ENCODE measurements at places on chromosomes 11 and 22.

- DNase-seq: no peak
Observed at GRCh38 chr22:43326331-43327156, 16.6 kb downstream of the SCUBE1 start.

DNA sequence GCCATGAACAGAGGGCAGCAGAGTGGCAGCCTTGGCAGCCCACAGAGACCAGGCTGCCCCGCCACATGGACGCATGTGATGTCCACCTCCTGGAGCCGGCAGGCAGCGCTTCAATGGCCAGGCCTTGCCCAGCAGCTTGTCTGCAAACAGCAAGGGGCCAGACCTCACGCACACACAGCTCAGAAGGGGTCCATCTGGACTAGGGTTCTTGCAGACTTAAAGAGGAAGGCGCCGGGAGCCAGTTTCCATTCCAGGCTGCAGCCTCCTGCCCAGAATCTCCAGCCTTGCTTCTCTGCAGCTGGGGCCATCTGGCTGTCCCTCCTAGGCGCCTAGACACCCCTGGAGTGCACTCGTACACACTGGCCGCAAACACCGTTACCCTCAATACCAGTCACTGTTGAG, 91.9 kb upstream of the TMEM45B start:
- DNase-seq: no peak

- no peak for DNase-seq
Observed at GRCh38 chr11:534396-535209, 773 bp downstream of the HRAS start.

DNA sequence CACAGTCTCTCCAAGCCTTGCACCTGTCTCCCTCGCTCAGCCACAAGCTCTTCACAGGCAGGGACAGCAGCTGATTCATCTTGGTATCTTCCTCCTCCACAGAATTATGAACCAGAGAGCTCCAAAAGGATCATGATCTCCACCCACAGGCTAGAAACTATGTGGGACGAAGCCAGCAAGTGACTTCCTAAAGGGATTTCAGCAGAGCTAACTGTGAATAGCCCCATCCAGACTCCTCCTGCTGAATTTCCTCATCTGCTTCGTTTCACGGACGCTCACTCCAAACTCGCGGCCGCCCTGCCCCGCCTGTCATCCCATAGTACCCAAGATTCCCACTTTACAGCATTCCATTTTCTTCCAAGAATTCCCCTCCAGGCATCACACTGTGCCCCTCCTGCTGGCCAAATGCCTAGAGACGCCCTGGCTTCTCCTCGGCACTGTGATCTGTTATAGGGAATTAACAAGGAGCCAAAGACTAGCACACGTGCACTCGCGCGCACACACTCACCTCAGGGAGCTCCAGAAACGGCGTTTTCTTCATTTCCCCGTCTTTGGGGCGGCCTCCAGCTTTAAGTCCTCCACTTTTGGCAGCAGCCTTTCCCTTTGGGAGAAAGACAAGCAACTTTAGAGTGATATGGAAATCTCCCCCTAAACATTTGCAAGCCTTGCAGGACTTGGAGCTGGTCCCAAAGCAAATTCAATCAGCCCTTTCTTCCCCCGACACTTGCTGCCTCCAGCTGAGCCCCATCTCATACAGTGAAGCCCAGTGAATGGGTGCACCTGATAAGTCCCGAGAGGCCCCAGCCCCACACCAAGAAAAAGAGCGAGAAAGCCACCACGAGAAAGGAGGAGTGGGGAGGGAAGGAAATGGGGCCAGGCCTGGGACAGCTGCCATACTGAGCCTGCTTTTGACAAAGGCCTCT, 35.5 kb downstream of the SPATA19 start:
- DNase-seq: no peak

GRCh38 chr11:119120639-119121007, 757 bp upstream of the HINFP start:
- no peak for DNase-seq

DNA sequence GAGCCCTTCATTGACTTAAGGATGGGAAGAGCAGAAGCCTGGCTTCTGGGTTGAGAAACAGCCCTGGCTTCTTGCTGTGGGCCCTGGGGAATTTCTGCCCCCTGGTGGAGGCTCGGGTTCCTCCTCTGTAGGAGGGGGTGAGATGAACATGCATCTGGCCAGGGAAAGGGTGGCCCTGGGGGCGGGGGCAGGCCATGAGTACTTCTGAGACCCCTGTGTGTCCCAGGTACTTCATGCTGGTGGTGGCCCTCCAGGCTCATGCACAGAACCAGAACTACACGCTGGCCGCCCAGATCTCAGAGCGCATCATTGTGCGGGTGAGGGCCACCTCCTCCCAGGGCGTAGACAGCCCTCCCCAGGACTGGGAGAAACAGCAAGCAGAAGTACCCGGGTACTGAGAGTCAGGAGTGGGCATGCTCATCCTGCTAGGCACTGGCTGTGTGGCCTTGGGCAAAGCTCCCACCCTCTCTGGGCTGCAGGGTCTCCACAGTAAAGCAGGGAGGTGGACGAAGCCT, 15.8 kb downstream of the TMEM258 start:
- DNase-seq: peak; percentile 44

GRCh38 chr11:74522776-74523175, 29.3 kb upstream of the LIPT2 start:
- DNase-seq: no peak

GRCh38 chr11:12746593-12747097, 72.4 kb downstream of the TEAD1 start:
- DNase-seq: no peak

GRCh38 chr22:29023172-29023796, 38.3 kb downstream of the C22orf31 start:
- DNase-seq: no peak

DNA sequence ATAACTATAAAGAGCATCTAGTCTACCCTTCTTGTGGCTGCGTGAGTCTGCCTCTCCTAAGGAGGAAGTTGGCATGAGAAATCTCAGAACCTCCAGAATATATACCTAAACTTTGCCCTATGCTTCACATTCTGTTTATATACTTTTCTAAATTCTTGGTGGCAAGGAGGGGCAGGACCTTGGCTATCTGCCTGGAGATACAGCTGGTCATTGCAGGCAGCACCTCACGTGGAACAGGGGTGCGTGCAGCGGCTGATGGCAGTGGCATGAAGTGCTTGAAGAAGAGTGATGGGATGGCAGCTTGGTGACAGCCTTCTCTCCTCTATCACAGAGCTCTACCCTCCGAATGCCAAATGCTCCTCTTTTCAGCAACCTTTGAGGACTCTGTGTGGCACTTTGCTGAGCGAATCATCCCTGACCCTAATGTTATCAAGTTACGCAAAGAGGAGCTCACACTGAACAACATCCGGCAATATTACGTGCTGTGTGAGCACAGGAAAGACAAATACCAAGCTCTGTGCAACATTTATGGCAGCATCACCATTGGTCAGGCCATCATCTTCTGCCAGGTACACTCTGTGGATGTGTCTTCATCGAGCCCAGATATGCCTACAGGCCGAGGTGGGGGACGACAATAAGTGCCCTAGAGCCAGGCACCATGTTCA, 12.5 kb downstream of the DDX25 start:
- no peak for DNase-seq

- DNase-seq: no peak
Observed at GRCh38 chr11:36724742-36725385, 126.8 kb upstream of the RAG2 start.

DNA sequence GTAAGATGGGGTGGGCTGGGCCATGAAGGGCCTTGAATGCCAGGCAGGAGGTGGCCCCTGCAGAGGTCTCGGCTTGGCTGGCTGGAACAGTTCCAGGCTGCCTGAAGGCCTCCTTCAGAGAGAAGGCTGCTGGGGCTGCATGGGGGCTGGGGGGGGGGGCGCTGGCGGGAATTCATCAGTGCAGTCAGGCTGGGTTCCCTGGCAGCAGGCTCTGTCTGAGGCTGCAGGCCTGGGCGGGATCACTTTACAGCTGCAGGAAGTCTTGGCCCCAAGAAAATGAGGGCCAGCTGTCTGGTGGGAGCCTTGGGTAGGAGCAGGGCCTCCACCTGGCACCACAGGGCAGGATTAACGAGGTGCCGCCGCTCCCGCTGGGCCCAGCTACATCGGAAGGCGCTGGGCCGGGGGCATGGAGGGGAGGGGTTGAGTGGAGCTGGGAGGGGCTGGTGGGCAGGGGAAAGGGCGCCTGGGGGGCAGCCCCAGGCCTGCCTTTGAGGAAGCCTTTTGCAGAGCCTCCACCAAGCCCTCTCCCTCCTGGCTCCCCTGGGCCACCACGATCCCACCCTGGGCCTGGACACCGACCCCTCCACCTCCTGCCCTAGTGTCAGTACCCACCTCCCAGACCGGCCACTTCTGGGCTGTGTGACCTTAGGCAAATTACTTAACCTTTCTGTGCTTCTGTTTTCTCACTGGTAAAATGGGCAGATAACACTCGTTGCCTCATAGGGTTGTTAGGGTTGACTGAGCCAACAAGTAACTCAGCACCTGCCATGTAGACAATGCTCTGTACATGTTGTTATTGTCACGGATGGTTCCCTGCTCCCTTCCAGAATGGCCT, 31.0 kb upstream of the HMOX1 start:
- DNase-seq: peak; percentile 11

GRCh38 chr11:1205987-1206331, 16.9 kb upstream of the MUC5B start:
- DNase-seq: no peak

DNA sequence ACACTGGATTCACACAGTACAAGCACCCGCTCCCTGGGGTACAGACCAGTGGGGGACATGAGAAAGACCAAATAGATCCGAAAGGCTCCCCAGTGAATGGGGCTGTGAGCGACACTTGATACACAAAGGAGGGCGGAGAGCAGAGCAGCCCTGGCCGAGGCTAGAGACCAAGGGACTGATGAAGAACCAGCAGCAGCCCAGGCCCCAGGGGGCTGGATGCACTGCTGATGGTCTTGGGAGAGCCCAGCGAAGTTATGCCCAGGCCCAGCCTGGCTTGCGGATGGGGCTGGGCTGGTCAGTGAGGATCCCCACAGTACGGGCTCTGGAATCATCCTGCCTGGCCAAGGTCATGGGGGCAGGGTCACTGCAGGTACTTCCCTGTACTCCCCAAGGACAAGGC, 23.2 kb downstream of the ARHGAP1 start:
- no peak for DNase-seq

- peak; percentile 90 for DNase-seq
Observed at GRCh38 chr11:62787005-62787759, at the start of gene TMEM179B. TSS of gene TMEM179B (plus strand) at chr11:62787402. CDS start at chr11:62787432, 30 bp downstream.

- no peak for DNase-seq
Observed at GRCh38 chr11:31651208-31651607, 141.6 kb downstream of the ELP4 start.
